ENCODE measurements at places on chromosomes 6 and 20.
A peak's percentile ranks its signal among the peaks of the same experiment; 100 is the strongest.

GRCh38 chr6:87139236-87139635, 16.1 kb upstream of the ZNF292 start:
- DNase-seq: peak; percentile 36

DNA sequence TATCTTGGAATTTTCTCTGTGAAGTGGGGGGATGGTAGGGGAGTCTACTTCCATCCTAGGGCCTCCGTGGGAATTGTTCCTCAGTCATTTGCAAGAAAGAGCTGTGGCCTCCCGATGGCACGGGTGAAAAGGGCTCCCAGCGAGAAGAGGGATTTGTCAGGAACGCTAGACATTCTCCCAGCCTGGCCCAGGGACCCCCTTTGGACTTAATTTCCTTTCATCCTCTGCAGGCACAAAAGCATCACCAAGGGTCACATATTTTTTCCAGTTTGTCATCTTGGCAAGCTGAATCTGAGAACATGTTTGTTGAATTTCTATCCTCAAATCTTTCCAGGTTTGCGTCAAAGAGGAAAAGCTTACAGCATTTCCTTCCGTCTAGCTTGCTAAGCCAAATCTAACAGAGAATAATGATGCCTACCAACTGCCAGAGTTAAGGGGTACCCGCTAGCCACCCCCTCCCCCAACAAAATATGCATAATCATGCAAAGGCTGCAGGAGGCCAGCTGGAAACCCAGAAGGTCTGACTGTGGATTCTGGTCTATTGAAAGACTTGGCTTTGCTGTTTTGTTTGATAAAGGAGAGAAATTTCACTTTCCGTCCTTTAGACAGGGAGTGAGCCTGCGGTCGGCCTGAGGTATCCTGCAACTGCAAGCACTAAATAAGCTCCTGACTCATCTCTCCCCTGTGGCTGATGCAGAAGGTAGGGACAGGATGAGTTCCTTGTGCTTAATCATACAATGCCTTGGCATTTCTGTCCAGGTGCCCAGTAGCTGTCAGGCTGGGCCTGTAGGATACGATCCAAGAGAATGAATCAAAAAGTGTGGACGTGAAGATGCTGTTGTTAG, 23.1 kb downstream of the PSMG4 start:
- DNase-seq: no peak

- DNase-seq: no peak
Measured at GRCh38 chr6:7513529-7513928, 27.9 kb upstream of the DSP start.

- DNase-seq: no peak
Measured at GRCh38 chr20:11302436-11302835, 615.3 kb upstream of the BTBD3 start.

DNA sequence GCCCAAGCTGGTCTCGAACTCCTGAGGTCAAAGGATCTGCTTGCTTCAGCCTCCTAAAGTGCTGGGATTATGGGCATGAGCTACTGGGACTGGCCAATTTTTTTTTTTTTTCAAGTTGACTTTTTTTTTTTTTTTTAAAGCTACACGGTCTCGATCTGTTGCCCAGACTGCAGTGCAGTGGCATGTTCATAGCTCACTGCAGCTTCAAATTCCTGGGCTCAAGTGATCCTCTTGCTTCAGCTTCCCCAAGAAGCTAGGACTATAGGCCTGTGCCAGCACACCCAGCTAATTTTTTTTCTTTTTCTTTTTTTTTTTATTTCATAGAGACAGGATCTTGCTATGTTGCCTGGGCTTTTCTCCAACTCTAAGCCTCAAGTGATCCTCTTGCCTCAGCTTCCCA, 59.5 kb downstream of the NCOA3 start:
- DNase-seq: no peak

GRCh38 chr6:11538052-11538818, 686 bp downstream of the TMEM170B start:
- DNase-seq: no peak

DNA sequence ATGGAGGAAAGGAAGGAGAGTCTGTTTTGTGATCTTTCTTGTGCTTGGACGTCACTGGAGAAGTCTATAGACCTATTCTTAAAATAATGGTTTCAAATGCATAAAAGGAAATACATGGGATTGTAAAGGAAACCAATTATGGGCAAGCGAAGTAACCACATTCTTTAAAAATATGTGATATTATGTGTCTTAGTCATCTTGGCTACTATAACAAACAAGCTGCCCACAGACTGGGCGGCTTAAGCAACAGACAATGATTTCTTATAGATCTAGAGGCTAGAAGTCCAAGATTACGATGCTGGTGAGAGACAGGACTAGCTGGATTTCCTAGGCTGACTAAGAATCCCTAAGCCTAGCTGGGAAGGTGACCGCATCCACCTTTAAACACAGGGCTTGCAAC, 49.4 kb upstream of the CD83 start:
- no peak for DNase-seq

- DNase-seq: no peak
Measured at GRCh38 chr6:13474360-13474759, 13.0 kb downstream of the GFOD1 start.

DNA sequence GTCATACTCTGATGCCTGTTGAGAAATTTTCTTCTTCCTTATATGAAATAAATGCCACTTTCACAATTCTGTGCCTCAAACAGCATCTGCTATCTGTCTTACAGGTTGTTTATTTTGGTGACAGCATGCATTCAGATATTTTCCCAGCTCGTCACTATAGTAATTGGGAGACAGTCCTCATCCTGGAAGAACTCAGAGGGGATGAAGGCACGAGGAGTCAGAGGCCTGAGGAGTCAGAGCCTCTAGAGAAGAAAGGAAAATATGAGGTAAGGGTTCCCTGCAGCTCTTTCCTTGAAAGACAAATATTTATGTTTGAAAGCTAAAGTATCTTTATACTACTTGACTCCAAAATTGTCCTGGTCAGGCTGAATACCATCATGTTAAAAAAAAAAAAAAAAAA, 15.8 kb downstream of the TSPYL4 start:
- DNase-seq: no peak

- DNase-seq: no peak
Measured at GRCh38 chr6:53326372-53327016, 22.3 kb downstream of the ELOVL5 start.

DNA sequence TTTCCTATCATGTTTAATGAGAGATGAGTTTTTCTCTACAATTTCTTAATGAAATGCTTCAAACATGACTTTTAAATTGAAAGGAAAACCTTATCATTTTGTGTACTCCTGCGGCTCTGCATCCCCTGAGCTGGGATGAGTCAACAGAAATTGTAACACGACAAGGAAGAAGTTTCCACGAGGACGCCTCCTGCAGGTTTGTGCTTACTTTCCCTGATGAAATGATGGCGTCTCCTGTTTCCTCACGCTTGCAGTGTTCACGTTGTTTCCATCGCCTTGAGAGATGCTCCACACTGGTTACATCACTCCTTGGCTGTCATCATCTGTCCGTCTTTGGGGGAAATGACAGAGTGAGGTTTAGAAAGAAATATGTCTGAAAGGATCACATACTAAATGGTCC, 233.7 kb upstream of the ZFP64 start:
- no peak for DNase-seq

Data from activated T-cell treated with anti-CD3 and anti-CD28 coated beads for 24 hours (primary cell).